ENCODE measurements at places on chromosomes 5 and 9. TPM values are rescaled to one million over a fixed set of nuclear protein-coding genes. Genes with fewer than 3 reads are reported as not detected.
A peak's percentile ranks its signal among the peaks of the same experiment; 100 is the strongest.

Gene C7
- total RNA-seq = 147 TPM

Gene IL4
- total RNA-seq = not detected

DNA sequence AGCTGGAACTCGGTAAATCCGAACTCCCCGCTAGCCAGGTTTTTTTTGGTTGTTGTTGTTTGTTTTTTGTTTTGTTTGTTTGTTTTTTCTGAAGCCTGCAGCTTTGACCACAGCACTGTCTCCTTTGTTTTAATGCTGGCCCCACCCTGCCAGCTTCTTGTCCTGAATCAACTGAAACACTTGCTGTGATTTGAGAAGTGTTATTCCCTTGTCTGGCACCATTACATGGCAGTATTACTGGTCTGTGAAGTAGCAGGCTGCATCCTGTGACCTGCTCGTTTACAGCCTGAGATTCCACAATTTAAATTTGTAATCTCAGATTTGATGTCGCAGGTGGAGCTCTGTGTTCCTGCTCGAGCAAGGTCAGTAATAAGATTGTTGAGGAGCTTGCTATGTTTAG, 1.4 kb upstream of the SLC36A2 start:
- H3K27me3 ChIP-seq = no peaks in the 10 kb centered on the region
- H3K27ac ChIP-seq = no peak overlapping the region
- DNase-seq = no peak

GRCh38 chr9:111016426-111017045, 21.7 kb downstream of the LPAR1 start:
- H3K4me3 ChIP-seq = no peak overlapping the region
- H3K4me1 ChIP-seq = peaks cover 14% of the 10 kb centered on the region
- H3K36me3 ChIP-seq = no peaks in the 10 kb centered on the region
- no peak overlapping the region for H3K27ac ChIP-seq

GRCh38 chr5:9358961-9359685, 186.8 kb downstream of the SEMA5A start:
- H3K27me3 ChIP-seq = no peaks in the 10 kb centered on the region
- no peak overlapping the region for H3K4me3 ChIP-seq
- H3K36me3 ChIP-seq = no peaks in the 10 kb centered on the region

GRCh38 chr5:151085517-151086041, 4.7 kb upstream of the TNIP1 start:
- peaks cover 20% of the 10 kb centered on the region for H3K4me1 ChIP-seq
- peak overlapping the region; percentile 47 for H3K27ac ChIP-seq
- H3K36me3 ChIP-seq = no peaks in the 10 kb centered on the region
- peak; percentile 60 for DNase-seq
- H3K4me3 ChIP-seq = no peak overlapping the region
